ENCODE measurements at places on chromosomes 13 and 19.

GRCh38 chr13:32391101-32391619, 36.8 kb downstream of the N4BP2L1 start:
- no peak for DNase-seq

DNA sequence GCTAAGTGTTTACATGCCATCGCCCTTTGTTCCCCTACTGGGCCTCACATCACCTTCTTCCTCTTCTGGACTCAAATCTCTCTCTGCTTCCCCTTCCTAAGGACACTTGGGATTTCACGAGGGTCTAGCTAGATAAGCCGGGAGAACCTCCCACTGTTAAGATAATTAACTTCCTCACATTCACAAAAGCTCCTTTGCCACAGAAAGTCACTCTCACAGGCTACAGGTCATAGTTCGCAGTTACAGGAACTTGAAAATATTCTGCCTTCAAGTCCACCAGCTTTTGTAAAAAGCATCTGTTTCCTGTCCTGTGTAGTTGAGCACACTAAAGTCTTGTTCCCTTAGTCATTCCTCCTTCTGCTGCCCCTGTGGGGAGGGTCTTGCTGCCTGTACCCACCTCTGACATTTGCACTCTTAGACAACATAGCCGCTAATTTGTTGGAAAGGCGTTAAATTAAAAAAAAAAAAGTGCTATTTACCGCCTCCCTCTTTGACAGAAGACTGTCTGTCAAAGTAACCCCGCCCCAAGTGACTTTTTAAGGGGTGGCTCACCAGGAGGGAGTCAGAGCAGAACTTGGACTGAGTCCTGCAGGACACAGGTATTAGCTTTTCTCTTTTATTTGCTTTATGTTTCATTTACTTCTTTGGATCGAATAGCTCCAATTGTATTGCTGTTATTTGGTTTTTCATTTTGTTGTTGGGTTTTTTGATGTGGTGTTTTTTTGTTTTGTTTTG, 26.8 kb upstream of the CEACAM21 start:
- DNase-seq = no peak

DNA sequence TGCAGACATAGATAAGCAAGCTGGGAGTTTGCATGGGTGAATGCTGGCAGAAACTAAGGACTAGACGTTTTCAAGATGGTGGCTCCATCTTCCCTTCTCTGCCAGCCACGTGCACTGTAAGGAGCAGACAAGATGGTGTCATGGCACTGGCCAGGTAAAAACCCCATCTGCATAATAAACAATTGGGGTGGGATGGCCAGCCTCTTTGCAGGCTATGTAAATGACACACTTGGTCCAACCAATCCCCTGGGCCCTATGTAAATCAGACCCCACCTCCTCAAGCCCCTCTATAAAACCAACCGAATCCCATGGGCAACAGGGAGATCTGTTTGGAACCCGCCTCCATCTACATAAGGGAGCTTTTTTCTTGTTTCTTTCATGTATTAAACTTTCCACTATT, 2.4 kb upstream of the OR7A5 start:
- no peak for DNase-seq

DNA sequence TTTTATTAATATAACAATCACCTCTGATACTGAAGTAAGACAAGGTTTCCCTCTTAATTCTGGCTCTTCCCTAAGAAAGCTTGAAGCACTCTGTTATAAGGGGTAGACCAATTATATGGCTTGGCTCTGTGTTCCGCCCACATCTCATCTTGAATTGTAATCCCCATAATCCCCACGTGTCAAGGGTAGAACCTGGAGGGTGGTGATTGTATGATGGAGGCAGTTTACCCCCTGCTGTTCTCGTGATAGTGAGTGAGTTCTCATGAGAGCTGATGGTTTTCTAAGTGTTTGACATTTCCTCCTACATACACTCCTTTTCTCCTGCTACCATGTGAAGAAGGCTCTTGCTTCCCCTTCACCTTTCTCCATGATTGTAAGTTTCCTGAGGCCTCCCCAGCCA, 363.8 kb upstream of the PCDH20 start:
- DNase-seq = no peak

DNA sequence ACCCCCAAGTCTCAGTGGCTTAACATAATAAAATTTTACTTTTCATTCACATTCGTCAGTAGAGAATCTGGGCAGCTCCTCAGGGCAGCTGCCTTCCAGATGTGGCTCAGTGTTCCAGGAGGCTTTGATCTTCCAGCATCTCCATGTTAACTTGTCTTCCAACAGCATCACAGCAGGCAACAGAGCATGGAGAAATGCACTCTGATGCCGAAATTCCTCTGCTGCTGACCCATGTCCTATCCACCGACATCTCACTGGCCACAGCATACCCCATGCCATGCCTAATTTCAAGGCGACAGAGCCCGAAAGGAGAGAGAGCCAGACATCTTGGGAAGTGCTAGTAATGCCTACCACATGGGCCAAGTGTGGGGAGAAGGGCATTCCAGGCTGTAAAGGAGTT, 64.9 kb upstream of the MEDAG start:
- no peak for DNase-seq

- DNase-seq = no peak
These were observed 7.2 kb upstream of the MBNL2 start for GRCh38 chr13:97214921-97215320.
